ENCODE measurements at places on chromosomes 2 and 18. TPM values are rescaled to one million over a fixed set of nuclear protein-coding genes. Genes with fewer than 3 reads are reported as not detected.

The LAMA1 gene
- total RNA-seq, result 24.9 TPM

The ACTG2 gene
- 4.1 TPM for total RNA-seq

The SPC25 gene
- not detected for total RNA-seq

The ALPP gene
- not detected for total RNA-seq

The STEAP3 gene
- total RNA-seq, result 13.7 TPM

The UGT1A9 gene
- not detected for total RNA-seq

The CD8A gene
- total RNA-seq, result not detected

The CYRIA gene
- 10.2 TPM for total RNA-seq

The ZNF804A gene
- total RNA-seq, result 3.0 TPM

The CHCHD5 gene
- total RNA-seq, result 11.0 TPM

The GCA gene
- total RNA-seq, result 10.3 TPM

The ACMSD gene
- total RNA-seq, result not detected

The AMER3 gene
- not detected for total RNA-seq

The RETREG2 gene
- 88.7 TPM for total RNA-seq

DNA sequence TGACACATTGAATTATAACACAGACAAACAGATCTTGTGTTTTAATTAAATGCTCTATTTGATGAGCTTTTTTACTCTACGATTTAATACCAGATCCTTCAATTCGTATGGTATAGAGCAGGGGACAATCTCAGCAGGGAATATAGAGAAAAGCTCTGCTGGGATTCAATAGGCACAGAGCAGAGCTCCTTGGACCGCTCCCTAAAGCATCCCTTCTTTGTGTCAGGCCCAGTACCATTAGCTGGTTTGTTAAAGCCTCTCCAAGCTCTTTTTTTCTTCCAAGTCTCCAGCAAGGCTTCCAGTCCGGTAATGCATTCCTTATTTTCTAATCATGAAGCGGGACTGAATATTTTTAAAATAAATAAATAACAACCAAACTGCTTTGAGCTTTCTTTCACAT, 466.0 kb downstream of the NR4A2 start:
- DNase-seq, result no peak

DNA sequence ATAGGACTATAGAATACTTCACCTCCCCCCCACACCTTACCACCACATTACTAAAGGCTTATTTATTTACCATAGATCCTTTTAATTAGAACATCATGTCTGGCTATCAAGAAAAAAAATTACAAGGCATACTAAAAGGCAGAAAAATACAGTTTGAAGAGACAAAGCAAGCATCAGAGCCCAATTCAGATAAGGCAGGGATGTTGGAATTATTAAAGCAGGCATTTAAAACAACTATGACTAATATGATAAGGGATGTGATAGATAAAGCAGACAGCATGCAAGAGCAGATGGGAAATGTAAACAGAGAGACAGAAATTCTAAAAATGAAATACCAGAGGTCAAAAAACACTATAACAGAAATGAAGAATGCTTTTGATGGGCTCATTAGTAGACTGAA, 55.4 kb upstream of the SMIM21 start:
- peak; percentile 28 for DNase-seq

- peak; percentile 82 for DNase-seq
These were observed 93.3 kb upstream of the PPP1CB start for GRCh38 chr2:28658369-28658768.

GRCh38 chr2:43540021-43540779, 55.6 kb downstream of the THADA start:
- peak; percentile 85 for DNase-seq

GRCh38 chr18:65206551-65207260, 544.1 kb upstream of the CDH7 start:
- no peak for DNase-seq

GRCh38 chr2:53202063-53202462, 565.5 kb upstream of the CHAC2 start:
- peak; percentile 91 for DNase-seq

- peak; percentile 28 for DNase-seq
These were observed 81.0 kb downstream of the SEMA4F start for GRCh38 chr2:74735009-74735408.

- no peak for DNase-seq
These were observed 6.0 kb downstream of the ERBB4 start for GRCh38 chr2:212532585-212532984.

GRCh38 chr2:189954989-189955388, 107.5 kb downstream of the MSTN start:
- no peak for DNase-seq

DNA sequence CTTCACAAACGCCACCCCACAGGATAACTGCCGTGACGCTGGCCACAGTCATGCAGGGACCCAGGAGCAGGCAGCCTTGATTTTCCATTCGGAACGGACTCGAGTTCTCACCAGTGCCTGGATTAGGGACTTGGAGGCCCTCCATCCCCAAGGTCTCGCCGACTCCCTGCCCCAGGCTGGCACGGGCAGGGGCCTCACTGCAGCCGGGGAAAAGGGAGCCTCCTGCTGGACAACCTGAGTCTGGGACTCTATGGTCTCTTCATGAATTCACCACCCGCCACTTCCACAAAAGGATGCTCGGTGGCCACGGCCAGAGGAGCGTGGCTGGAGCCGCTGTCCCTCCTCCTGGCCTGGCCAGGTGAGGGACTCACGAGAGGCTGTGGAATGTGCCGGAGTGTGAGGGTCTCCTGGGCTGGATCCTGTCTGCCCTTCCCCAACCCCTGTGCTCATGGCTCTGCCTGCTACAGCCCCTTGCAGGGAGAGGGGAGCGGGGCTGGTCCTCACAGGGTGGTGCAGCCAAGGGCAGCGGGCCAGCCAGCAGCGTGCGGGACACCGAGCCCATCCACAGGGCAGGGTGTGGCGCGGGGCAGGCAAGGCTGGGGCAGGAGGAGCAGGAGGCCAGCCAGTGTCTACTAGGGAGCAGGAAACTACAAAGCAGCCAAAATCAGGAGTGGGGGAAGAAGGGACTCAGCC, 42.3 kb downstream of the AQP12A start:
- no peak for DNase-seq

DNA sequence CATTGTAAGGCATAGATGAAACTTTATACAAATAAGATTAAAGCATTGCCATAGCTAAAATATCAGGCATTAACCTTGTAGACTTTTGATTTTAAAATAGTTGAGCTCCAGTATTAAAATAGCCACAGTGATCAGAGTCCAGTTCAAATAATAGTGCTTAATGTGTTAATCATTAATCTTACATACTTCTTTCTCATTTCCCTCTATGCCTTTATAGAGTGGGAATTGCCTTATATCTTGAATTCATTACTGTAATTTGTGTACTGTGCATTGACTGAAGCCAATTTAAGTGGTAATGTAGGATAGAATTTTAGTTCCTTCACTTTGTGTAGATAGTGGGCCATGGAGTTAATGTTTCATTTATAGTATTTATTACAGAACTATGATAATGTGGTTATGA, 549.2 kb upstream of the VWC2L start:
- DNase-seq, result no peak

- DNase-seq, result no peak
These were observed 9.4 kb upstream of the SOCS6 start for GRCh38 chr18:70279470-70279869.

GRCh38 chr2:216653931-216654365, 20.7 kb downstream of the IGFBP2 start:
- DNase-seq, result peak; percentile 84

GRCh38 chr2:30149513-30149912, 2.7 kb downstream of the YPEL5 start:
- DNase-seq, result peak; percentile 56

GRCh38 chr2:23092831-23093230, 292.1 kb upstream of the KLHL29 start:
- DNase-seq, result no peak

GRCh38 chr2:180334514-180334913, 327.4 kb upstream of the CWC22 start:
- DNase-seq, result no peak

- DNase-seq, result no peak
These were observed 3.7 kb upstream of the STARD7 start for GRCh38 chr2:96212339-96212738.

DNA sequence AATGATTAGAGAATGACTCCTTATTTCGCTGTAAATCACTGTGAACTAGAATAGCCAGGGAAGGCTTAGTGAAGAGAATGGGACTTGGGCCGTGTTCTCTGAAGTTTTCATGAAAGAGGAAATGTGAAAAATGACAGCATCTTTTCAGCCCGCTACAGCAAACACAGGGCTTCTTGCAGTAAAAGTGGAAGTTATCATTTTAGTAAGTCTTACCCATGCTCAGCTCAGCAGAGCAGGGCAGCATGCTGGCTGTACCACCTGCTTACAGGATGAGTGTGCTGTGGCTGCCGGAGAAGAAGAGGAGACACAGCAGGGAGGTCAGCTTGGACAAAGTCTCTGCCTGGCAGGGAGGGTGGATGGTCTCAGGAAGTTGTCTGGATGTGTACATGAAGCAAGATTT, 300.7 kb upstream of the DLGAP1 start:
- DNase-seq, result no peak

- DNase-seq, result no peak
These were observed 32.9 kb upstream of the GLI2 start for GRCh38 chr2:120702801-120703200.

- no peak for DNase-seq
These were observed 259.1 kb downstream of the STK39 start for GRCh38 chr2:167988296-167988695.

GRCh38 chr2:232488721-232489300, 1.2 kb upstream of the ECEL1 start:
- DNase-seq, result no peak

All from fibroblast of lung (primary cell).